Muscle of arm (tissue), 14 donors: ENCODE measurements at places on chromosomes 2 and 18.

- no peak for DNase-seq
These were observed 24.3 kb downstream of the NCAPH start for GRCh38 chr2:96359866-96360265.

- no peak for DNase-seq
These were observed 35.2 kb downstream of the ZNF516 start for GRCh38 chr18:76459687-76460350.

DNA sequence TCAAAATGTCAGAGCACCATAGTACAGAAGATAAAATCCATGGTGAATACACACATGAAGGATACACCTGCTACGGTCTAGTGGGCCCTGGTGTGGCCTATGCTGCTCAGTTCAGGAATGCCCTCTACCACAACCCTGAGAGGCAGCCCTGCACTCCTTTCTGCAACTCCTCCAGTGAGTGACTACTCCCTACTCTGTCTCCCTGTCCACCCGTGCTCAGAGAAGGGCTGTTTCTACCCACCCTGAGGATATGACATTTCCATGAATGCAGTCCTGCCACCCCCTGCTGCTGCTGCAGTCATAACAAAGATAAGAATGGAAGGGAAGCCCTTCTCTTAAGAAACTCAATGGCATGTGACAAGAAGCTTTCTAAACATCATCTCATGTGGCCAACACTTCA lies 137.0 kb downstream of the EN1 start:
- no peak for DNase-seq

DNA sequence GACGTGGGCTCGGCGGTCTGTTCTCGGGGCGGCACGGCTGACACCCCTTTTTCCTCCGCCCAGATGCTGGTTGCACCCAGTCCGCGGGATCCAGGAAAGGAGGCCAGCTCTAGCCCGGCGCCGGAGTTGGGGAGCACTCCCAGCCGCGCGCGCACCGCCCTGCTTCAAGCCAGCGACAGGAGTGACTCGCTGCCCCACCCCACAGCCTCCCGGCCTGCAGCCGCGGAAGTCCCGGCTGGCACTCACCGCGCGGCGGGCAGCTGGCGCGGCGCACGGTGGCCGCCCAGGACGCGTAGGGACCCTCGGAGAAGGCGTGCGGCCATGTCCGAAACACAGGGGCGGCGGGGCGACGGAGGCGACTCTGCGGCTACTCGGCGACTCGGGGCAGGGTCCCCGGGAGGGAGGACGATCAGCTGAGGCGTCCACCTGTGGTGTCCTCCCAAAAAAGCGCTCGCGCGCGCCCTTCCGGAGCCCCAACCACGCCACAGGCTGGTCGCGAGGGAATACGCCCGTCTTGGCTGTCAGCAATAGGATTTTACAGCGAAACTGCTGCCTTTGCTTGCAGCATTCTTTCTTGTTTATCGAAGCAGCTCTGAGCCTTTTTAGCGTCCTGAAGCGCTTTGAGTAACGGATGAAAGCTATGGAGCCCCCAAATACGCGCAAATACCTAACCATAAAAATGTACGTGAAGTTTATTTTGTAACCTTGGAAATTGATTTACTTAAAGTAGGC lies at the start of gene ACADL:
Gene ACADL (minus strand): TSS at position 507 of the 732 bp plus-strand sequence. CDS start 184 bp downstream, at position 323.
- peak; percentile 18 for DNase-seq

DNA sequence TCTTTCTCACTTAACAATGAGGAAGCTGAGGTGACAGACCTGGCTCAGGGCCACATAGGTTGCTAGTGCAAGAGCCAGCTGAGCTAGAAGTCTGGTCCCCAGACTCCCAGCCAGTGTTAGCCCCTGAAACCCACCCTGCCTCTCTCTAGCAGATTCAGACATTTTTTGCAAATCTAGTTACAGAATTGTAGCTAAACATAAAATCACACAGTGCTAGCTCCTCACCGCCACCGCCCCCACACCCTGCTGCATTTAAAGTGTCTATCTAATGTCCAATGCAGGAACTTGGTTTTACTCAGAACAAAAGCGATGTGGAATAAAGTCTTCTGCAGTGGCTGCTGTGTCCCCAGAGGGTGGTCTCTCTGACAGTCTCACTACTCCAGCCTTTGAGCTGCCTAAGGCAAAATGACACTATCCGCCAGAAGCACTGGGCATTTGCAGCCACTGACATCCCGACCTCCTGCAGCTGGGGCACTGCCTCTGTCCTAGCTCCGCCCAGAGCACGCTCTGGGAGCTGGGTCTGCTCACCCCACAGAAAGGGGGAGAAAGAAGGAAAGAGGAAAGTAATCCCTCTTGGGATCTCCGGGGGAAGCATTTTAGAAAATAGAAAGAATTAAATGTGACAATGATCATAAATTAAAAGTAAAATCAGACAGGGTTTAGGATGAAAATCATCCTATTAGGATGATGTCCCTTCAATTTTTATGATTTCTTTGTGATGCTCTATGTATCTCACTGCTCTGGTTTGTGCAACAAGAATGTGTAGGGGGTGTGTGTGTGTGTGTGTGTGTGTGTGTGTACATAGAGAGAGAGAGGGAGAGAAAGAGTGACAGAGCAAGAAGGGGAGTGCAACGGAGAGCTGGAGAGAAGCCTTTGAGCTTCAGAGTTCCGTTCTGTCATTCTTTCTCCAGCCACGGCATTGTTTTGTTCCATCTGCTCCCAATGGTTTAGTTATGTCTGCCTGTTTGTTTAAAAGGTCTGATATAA lies 50.5 kb upstream of the ST8SIA3 start:
- DNase-seq = no peak

DNA sequence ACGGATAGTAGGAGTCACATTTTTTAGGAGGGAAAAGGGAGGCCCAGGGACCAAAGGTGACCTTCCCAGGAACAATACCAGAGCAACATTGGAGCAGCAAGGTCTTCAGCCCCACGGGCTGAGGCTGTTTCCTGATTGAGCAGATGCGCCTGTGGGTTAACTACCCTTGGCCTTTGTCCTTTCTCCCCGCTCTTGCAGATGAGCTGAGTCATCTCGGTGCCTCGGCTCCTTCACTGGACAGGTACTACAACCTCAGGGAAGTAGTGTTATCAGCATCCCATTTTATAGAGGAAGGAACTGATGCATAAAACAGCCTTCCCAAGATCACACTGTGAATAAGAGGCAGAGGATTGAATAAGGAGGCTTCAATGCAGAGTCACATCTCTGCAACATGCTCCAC lies 43.5 kb downstream of the DHRS9 start:
- no peak for DNase-seq

DNA sequence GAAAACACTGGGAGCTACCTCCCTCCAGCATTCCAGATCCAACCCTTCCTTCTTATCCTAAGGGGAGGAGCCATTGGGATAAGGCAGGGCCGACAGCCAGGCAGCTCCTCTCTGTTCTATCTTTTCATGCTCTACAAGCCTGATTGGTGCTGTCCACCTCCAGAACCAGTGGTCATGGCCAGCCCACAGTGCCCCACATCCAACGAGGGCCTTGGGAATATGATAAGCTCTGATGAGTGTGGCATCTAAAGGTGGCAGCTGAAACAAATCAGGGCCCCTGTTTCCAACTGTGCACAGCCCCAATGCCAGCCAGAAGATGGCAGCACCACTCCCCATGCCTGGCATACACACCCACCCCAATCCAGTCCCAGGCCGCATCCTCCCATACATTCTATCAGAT lies 329.3 kb downstream of the C1D start:
- DNase-seq = no peak

GRCh38 chr18:45997700-45998151 lies 30.6 kb upstream of the EPG5 start:
- DNase-seq = no peak

DNA sequence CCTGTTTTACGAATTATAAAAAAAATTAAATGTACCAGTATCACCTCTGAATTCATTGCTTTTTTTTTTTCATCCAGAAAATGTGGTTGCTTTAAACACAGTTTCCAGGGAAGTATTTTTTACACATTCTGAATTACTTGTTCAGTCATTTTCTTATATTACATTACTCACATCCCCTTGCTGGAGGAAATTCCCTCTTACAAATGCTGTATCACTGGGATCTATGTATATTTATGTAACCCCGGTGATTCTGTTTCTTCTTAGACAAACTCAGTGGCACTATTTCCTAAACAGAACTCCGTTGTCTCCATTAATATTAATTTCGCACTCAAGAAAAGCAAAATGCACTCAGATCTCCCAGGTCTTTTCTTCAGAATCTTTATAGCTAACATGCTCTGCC lies 1078.5 kb upstream of the ZEB2 start:
- DNase-seq = no peak

DNA sequence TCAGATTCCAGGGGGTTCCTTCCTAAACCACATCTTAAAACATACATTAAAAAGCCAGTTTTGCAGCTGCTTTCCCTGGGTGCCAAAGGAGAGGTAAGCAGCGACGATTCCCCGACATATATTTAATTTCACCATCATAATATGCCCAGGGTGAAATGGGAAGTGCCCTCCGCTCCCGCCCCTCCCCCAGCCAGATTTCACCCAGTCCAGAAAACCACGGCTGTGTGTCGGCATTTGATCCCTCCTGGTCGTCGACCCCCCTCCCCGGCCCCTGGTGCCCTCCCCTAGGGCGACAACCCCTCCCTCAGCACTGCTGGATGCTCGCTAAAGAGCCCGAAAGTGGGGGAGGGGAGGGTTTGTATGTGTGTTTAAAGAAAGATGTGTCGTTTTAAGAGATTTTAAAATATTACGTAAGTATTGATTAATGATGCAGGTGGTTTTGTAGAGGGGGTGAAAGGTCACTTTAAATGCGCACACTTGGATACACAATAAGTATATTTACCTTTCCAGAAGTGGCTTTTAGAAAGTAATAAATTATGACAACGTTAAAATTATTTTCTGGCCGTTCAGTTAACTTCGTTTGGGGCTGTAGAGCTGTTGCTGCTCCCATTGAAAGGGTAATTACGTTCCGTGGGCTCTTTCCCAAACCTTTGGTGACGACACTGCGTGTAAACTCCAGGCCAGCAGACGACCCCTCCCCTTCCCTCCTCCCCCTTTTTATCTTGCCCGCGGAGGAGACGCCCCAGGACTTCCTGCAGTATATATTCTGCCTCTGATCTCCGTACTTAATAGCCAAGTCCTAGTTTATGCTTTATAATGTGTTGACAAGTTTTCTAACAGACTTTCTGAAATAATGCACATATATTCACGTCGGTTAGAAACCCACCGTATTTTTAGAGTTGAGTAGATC lies 3.4 kb upstream of the BCL11A start:
- DNase-seq = no peak

GRCh38 chr18:23515911-23516546 lies 12.7 kb downstream of the RMC1 start:
- DNase-seq = peak; percentile 78

- DNase-seq = no peak
These were observed 10.5 kb downstream of the COLEC12 start for GRCh38 chr18:490024-490366.

DNA sequence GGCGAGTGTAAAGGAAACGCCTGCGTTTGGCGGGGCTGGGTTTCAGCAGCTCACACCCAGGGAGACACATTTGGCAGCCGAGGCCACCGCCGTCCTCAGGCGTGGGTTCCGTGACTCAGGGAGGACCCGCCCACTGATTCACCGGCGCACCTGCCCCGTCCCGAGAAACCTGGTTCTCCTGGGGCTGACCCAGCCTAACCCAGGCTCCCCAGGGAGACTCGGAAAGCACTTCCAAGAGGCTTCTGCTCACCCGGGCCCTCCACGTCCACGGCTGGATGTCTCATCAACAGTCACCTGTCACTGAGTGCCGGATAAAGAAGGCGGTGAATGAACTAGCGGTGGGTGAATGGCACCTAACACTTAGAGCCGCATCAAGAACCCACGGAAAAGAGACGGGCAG lies 126.4 kb upstream of the CTDP1 start:
- DNase-seq = no peak

DNA sequence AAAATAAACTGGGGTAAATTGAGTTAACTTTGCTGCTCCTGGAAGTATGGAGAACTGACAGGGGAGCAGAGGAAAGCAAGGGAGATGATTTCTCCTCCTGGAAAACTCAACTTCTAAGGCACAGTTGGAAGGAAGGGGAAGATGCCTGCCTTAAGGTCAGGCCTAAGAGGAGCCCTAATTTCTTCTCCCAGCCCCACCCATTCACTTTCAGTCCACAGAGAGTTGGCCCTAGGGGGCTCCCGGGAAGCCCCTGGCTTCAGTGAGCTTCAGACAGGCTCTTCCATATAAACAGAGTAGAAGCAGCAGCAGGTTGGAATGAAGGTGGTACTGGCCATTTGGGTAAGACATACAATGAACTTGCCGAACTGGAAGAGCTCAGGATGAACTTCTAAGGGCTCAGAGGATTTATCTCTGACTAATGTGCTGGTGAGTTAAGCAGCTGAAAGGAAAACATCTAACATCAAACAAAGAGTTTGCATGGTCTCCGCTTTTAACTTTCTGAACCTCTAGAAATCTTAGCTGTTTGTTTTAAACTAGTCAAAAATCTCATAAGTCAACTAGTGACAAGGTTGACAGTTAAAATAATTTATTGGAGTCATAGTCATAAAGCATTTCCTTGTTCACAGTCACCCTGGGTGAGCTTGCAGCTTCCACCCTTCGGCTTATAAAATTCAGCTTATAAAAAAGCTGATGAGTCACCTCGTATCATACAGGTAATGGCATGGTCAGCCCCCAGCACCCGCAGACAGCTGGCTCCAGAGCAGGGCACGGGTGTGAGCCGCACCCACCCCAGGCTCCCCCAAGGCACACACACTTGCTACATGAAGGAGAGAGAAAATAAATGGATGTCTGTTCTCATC lies 9.8 kb downstream of the MALL start:
- DNase-seq = no peak

DNA sequence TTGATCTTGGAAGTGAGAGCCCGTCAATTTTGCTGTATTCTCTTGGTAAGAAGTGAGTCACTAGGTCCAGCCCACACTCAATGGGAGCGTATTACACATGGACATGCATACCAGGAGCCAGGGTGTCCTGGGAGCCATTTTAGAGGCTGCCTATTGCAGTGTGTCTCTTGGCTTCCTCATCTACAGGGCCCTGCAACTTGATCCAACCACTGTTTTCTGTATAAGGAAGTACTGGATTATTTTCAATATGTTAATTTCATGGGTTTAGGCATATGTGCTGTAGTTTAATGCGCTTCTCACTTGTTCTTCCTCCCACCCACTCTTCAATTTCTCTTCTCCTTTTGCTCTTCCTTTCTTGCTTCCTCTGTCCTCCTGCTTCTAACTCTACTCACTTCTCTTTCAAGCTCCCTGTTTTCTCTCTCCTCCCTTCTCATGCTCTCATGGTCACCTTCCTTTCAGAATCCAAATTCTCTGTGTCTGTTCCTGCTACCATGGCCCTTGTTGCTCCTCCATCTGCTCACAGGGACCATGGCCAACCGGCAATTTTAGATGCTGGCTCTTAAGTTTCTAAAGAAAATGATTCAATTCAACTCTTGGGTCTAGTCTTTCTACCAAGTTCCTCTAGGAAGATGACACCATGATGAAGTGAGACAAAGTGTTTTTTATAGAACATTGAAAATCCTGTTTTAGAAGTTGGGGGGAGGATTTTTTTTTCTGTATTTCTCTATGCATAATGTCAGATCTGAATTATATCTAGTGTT lies 152.0 kb upstream of the ZEB2 start:
- DNase-seq = no peak
